ENCODE measurements at places on chromosomes 7 and 10. TPM values are rescaled to one million over a fixed set of nuclear protein-coding genes. Genes with fewer than 3 reads are reported as not detected.
A peak's percentile ranks its signal among the peaks of the same experiment; 100 is the strongest.

Gene PLEKHA8
- 7.7 TPM for total RNA-seq

DNA sequence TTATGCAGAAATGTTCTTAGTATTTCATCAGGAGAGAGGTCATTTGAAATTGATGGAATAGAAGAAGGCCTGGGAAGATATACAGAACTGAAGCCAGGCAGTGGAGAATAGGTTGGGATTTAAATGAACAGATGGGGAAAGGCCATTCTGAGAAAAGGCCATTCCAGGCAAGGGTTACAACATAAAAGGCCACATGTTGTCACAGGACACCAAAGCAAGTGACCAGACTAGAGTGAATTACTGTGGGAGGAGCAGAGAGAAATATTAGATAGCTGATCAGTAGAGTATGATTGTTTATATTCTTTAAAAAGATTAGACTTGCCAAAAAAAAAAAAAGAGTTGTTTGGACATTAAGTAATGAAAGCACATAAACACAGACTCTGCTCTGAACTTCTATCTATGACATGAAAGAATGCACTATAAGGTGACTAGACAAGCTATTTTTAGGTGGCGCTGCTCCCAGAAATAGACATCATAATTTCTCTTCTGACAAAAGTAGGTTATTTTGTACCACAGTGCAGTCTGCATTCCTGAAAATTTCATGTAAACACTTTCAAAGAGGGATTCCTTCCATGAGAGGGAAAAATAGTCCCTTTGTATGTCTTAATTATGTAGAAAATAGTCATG, 55.2 kb upstream of the DKK1 start:
- no peak overlapping the region for H3K27ac ChIP-seq
- no peak for DNase-seq
- H3K27me3 ChIP-seq: no peaks in the 10 kb centered on the region
- H3K4me3 ChIP-seq: no peak overlapping the region
- peaks cover 8% of the 10 kb centered on the region for H3K4me1 ChIP-seq

Gene WNT8B
- not detected for total RNA-seq

GRCh38 chr7:27972276-27972675, 208.3 kb downstream of the JAZF1 start:
- H3K4me1 ChIP-seq: peaks cover 7% of the 10 kb centered on the region
- H3K4me3 ChIP-seq: no peak overlapping the region
- no peak for DNase-seq
- H3K27me3 ChIP-seq: no peaks in the 10 kb centered on the region

Gene GPR85
- total RNA-seq: 0.27 TPM

DNA sequence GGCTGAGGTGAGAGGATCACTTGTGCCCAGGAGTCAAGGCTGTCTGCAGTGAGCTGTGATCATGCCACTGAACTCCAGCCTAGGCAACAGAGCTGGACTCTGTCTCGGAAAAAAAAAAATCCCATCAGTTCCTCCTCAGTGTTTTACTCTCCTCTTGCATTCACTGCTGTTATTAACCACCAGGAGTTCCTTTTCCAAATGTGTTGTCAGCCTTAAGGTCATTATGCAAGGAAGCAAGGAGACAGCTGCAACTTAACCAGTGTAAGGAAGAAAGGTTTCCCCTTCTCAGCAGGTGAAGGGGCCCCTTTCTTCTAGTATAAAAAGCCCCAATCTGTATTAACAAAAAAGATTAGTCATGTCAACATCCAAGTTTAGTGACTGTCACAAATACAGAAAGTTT, 86.6 kb upstream of the LEP start:
- H3K36me3 ChIP-seq: no peaks in the 10 kb centered on the region
- H3K4me3 ChIP-seq: no peak overlapping the region
- H3K4me1 ChIP-seq: no peaks in the 10 kb centered on the region
- no peak overlapping the region for H3K27ac ChIP-seq
- peaks cover 4% of the 10 kb centered on the region for H3K27me3 ChIP-seq

GRCh38 chr10:6053816-6054631, 8.1 kb downstream of the IL2RA start:
- H3K27ac ChIP-seq: peak overlapping the region; percentile 6
- no peaks in the 10 kb centered on the region for H3K27me3 ChIP-seq
- DNase-seq: peak; percentile 69

GRCh38 chr10:110535958-110536891, 31.3 kb upstream of the SMC3 start:
- H3K4me3 ChIP-seq: no peak overlapping the region
- H3K27me3 ChIP-seq: no peaks in the 10 kb centered on the region
- no peak overlapping the region for H3K27ac ChIP-seq
- H3K4me1 ChIP-seq: no peaks in the 10 kb centered on the region
- H3K36me3 ChIP-seq: no peaks in the 10 kb centered on the region

DNA sequence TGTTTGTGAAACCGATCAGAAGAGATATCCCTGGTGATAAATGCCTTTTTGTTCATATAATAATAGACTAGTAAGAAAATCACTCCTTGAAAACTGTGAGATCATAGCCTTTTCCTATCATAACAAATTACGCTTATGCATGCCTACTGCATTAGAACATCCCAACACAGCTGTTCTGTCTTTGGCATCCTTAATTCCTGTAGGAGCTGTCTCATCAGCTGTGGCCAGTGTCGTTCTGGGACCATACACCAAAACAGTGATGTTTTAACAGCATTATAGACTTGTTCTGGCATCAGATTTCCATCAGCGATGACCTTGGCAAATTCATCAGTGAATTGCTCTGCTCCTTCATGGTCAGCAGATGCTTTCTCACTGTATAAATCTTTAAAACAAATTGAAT, 423.6 kb upstream of the LRGUK start:
- no peaks in the 10 kb centered on the region for H3K36me3 ChIP-seq
- DNase-seq: no peak
- H3K4me3 ChIP-seq: no peak overlapping the region
- H3K27ac ChIP-seq: no peak overlapping the region
- H3K4me1 ChIP-seq: no peaks in the 10 kb centered on the region
- no peaks in the 10 kb centered on the region for H3K27me3 ChIP-seq

- H3K27ac ChIP-seq: no peak overlapping the region
- no peaks in the 10 kb centered on the region for H3K36me3 ChIP-seq
- no peaks in the 10 kb centered on the region for H3K27me3 ChIP-seq
- peaks cover 23% of the 10 kb centered on the region for H3K4me1 ChIP-seq
Measured at GRCh38 chr7:157401567-157402387, 65.0 kb downstream of the DNAJB6 start.

Gene RBP4
- not detected for total RNA-seq

Measured in sigmoid colon (tissue), 7 donors.